Suppressor macrophage treated with lipopolysaccharide for 4 hours (primary cell): ENCODE measurements at places on chromosomes 13 and 19.

GRCh38 chr19:38838208-38838985 lies 6.8 kb upstream of the ECH1 start:
- no peak for DNase-seq

- DNase-seq: no peak
These were observed 27.3 kb downstream of the B3GLCT start for GRCh38 chr13:31227063-31227462.

DNA sequence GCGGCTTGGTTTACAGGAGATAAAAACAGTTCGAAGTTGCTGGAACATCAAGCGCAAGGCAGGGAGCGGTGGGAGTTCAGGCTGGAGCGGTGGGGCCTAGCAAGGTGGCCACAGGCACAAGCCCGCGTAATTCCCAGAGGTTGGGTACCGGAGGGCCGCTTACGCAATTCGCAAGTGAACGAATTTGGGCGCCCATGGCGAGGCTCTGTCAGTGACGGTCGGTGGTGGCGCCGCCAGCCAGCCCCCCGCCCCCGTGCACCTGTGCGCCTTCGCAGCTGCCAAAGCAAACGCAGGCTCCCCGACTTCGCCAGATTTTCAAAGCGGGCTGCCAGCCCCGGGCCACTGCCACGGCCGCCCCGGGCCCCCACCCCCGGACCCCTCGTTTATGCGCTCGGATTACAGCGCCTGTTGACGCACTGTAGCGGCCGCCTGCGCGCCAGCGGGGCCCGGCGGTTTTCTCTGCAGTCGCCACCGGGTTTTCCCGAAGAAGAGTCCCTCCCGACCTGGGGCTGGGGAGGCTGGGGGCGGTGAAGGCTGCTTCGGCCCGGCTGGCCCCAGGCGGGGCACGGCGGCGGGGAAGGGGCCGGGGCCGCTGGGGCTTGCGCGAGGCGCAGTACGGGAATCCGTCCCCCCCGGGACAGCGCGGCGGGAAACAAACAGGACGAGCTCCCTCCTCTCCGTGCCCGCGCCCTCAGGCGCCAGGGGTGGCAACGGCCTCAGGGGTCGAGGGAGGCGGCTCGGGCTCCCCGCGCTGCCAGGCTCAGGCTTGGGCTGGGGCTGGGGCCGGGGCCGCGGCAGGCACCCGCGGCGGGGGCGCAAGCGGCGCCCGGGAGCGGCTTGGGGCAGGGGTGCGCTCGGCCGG lies 709 bp downstream of the N4BP2L1 start:
- peak; percentile 61 for DNase-seq

GRCh38 chr19:51016798-51017683 lies 2.5 kb downstream of the KLK10 start:
- DNase-seq: peak; percentile 69

DNA sequence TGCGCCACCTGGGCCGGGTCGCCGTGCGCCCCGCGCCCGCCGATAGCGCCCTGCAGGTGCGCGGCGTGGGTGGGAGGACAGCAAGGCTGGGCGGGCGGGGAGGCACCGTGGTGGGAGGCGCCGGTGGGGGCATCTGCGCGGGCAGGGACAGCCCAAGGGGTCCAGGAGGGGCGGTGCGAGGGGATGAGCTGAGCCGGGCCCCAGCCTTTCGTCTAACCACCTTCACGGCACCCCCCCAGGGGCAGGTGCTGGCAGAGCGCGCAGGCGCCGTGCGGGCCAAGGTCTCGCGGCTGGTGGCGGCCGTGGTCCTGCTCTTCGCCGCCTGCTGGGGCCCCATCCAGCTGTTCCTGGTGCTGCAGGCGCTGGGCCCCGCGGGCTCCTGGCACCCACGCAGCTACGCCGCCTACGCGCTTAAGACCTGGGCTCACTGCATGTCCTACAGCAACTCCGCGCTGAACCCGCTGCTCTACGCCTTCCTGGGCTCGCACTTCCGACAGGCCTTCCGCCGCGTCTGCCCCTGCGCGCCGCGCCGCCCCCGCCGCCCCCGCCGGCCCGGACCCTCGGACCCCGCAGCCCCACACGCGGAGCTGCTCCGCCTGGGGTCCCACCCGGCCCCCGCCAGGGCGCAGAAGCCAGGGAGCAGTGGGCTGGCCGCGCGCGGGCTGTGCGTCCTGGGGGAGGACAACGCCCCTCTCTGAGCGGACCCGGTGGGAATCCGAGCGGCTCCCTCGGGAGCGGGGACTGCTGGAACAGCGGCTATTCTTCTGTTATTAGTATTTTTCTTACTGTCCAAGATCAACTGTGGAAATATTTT lies 3.1 kb downstream of the KISS1R start:
- DNase-seq: no peak

DNA sequence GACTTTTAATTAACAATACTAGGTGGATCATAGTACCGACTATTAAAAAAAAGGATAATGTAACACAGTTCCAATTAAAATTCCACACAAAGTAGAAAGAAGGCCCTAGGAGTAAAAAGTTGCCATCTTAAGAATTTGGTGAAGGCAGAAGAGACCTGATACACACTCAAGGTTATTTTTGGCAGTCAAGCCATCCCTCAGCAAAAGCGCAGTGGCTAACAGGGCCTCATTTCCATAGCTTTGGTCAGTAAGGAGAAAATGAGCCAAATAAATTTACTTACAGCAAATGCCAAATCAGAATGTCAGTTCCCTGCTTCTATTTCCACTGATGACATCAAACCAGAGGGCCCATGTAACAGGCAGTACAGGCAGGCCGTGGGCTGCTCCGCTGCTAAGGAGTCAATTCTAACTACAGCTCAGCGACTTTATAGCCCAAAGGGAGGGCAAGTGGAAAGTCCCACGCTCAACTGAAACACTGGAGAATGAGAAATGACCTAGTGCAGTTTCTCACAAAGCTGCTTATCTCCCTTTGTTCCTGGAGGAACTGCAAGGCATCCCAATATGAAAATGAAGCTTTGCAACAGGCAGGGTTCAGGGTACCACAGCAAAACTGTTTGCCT lies 6.3 kb downstream of the ARGLU1 start:
- DNase-seq: peak; percentile 73

DNA sequence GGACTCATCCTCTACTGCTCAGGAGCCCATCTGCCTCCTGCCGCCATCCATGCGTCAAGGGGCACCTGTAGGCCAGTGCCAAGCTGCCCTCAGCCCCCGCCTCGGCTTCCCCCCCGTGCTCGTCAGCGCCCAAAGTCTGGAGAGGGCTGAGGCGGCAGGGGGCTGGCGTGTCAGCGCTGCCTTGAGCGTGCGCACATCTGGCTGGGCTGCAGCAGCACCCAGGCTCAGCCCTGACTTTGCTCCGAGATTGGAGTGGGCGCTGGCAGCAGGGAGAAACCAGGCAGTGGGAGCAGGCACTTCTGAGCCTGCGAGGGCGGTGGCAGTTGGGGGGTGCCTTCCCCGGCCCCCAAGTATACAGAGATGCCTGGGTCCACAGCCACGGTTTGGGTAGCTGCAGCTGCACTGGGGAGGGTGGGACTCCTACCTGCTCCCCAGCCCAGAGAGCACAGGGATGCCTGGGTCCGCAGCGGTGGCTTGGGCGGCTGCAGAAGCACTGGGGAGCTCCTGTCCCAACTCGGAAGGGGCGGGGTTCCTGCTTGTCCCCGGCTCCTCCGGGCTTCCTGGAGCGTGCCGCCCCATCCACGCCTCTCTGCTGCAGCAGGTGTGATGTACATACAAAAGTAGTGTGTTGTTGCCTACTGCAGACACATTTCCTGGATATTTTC lies 44.8 kb upstream of the LPAR6 start:
- DNase-seq: no peak
